ENCODE measurements at places on chromosomes 3 and 15.

DNA sequence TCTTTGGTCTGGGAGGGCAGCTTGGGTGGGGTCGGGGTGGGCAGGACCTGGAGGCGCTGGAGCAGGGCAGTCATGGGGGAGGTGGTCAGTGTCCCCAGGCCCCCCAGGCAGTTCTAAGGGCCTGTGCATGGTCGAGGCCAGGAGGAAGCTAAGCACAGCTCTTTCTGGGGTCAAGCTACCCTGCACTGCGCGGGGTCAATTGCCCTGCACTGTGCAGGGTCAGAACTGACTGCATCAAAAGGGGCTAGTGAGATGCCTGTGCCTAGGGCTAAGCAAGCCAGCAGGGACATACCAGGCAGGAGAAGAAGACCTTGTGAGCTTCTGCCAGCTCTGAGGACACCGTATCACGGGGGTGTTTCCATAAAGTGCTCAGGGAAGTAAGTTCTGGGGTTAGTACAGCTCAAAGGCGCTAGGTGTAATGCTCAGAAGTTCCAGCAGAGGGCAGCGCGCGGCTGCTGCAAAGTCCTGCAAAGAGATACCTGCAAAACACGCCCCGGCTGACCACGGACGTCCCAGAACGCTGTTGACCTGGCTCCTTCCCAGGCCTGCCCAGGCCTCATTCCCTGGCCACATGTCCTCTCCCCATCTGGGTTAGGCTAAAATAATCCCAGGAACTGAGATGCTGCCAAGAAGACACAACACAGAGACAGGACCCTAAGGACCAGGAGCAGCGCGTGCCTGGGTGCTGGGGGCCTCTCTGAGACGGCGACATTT is 18.8 kb upstream of the IQSEC1 start:
- DNase-seq: peak; percentile 84

- no peak for DNase-seq
These were observed 119.3 kb upstream of the BFSP2 start for GRCh38 chr3:133280586-133280985.

GRCh38 chr3:30266524-30266923 is 339.9 kb upstream of the TGFBR2 start:
- no peak for DNase-seq

DNA sequence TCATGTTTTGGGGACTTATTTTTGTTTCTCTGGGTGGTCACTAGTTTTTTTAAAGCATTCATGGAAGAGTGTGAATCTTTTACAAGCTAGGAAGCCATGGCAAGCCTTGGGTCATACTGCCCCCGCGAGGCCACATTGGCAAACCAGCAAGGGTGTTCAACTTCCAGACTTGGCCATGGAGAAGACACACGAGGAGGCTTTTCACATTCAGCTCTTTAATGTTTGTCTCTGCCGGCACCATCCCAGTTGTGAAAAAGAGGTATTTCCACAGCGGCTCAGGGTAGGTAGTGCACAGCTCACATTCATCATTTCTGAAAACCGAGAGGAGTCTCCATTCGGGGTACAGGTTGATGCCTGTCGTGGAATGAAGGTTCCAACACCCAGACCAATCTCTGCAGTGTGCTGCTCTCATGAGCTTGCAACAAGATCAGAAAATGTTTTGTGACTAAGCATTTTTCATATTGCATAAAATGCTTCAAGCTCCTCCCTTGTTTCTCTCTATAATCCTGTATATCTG is 7.7 kb downstream of the CCR5 start:
- DNase-seq: peak; percentile 67
